IPS DF 6.9 (cell line): ENCODE measurements at places on chromosomes 4 and X.
A peak's percentile ranks its signal among the peaks of the same experiment; 100 is the strongest.

DNA sequence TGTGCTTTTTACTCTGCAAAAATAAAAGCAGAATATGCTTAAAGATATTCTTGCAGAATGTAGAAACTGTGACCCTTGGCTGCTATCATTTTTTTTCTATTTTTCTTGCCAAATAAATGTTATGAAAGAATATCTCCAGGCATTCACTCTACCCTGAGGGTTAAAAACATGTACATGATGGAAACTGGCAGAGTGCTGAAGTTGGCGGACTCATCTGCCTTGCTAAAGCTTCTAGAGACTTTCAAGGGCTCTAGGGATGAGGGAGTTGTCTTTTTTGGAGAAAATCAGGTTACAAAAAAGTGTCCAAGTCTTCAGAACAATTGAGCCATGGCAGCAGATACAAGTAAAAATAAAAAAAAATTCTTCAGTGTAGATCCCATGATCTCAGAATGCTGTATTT is 40.5 kb upstream of the NRK start:
- no peak for DNase-seq

DNA sequence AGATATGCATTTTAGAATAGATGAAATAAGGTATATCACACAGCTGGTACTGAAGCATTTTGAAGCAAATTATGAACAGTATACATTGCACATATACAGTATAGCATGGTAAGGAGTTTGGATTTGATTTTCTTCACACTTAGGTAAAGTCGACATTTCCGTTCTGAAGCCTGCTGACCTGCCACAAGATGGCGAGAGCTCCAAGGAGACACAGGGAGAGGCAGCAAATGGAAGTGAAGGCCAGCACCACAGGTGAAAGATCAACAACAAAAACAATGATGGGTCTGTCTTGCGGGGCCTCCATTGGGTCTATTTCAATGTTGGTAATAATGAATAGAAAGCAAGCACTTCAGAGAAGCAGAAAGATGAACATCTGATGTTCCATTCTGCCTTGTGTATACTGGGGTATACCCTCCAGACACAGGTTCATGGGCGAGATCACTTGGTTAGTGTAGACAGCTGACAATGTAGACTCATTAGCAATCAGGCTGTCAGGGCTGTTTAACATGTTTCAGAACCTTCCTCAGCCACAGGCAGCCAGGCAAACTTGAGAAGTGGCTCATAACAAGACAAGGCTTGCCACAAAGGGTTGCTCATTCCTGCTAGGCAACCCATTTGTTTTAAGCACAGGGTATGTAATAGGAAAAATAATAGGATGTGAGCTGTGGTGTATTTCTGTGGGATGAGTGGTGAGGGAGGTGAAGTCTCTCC is 21.4 kb upstream of the NOX1 start:
- peak; percentile 11 for DNase-seq

DNA sequence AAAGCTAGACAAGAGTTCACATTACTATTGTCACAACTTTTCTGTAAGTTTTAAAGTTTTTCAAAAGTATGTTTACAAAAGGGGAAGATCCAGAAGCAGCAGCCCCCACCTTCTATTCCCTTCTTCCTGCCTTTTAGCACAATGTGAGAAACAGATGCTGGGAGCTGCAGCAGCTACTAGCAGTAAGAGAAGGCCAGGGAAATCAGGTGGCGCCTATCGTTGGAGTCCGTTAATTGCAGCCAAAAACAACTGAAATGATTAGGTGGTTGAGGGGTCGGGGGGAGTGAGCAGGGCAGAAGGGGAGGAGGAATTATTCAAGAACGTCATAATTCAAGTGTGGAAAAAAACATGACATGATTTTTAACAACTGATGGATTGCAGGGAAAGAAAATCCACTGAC is 27.4 kb downstream of the FRYL start:
- DNase-seq: no peak

DNA sequence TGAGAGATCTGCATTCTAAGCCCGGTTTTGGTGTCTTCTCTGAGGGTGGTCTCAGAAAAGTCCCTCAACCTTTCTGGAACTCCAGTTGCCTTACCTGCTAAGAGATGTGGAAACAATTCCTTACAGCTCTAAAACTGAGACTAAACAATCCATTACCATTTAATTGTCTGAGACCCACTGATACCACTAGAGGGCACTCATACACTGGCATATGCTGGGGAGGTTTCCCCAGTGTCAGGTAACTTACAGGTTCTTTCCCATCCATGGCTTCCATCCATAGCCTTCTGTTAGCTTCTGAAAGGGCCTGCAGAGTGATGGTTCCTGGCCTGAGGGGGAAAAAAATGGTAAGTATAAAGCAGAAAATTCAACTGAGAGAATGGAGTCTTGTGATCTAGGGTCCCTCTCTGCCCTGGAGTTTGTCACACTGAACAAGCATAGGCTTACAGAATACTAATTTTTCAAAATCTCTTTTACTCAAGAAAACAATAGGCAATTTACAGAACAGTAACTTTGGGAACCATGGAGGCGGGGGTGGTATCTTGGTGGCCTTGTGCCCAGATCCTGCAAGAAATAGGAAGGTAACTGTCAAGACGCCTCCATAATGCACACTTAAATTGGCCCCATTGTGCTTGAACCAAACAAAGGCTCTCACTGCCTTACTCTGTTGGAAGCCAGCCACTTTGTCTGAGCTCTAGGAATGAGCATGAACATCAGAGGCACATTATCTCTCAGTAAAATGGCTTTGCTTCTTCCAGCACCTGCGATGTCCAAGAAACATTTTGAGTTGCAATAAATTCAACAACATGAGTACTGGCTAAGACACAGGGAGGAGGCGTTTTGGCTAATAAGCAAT is 236.1 kb downstream of the OPHN1 start:
- DNase-seq: peak; percentile 13

GRCh38 chr4:38189445-38189844 is 229.2 kb downstream of the PTTG2 start:
- no peak for DNase-seq

- DNase-seq: peak; percentile 78
Observed at GRCh38 chr4:184474263-184475095, at the start of gene IRF2. Gene IRF2, minus strand, starts transcription at chr4:184474550. Its CDS starts 45,486 bp downstream, at chr4:184429064.

- DNase-seq: no peak
Observed at GRCh38 chrX:152843852-152844251, 13.0 kb downstream of the NSDHL start.

DNA sequence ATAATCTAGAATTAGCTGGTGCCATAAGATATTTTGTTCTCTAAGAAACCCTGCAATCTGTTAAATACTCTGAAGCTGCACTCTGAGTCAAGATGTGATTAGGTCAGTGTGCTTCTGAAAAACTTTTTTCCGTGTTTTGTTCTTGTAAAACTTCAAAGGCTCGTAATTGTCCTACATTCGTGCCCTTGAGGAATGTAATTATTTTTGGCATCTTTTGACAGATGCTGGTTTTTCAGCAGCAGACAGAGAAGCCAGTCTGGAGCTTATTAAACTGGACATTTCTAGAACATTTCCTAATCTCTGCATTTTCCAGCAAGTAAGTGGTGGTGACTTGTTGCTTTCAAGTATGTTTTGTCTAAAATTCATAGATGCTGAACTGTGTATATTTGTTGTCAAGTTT is 36.8 kb upstream of the TADA2B start:
- DNase-seq: no peak

GRCh38 chr4:149801416-149801815 is 14.2 kb downstream of the IQCM start:
- no peak for DNase-seq

- no peak for DNase-seq
Observed at GRCh38 chr4:30952526-30953219, 232.5 kb downstream of the PCDH7 start.

- DNase-seq: no peak
Observed at GRCh38 chr4:140688711-140689598, 67.2 kb downstream of the TBC1D9 start.

- DNase-seq: no peak
Observed at GRCh38 chrX:104098151-104098808, 14.0 kb upstream of the ZCCHC18 start.

DNA sequence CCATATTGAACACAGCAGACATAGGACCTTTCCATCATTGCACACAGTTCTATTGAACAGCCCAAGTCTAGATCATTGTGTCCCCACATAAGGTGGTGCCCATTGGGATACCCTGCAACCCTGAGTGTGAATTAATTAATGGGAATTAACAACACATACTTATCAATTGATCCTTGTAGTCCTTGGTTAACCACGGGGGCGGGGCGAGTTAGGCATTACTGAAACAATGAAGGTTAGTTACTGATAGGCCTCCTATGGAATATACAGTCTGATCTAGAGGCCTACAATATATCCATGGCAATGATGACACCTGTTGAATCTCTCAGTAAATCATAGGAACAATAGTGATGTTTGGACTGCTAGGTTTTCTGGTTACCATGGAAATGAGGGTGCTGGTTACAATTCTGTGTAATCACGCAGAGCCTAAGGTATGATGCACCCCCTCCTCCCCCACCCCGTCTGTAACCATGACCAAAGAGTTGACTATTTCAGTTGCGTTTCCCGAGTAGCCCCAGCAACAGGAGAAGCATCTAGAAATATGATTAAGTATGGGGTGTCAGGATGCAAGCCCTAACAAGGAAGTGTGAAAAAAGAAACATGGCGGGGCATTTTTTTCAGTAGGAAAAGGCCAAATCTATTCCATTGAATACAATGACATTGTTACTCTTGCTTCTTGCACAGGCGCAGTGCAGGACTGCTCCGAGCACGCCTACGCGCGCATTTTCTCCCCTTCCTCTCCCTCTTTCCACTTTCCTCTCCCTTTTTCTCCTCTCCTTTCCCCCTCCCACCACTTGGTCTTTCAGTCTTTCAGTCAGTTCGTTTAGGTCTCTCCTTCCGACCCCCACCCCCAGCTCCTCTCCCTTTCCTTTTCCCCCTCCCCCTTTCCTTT is 677 bp upstream of the NONO start:
- DNase-seq: no peak

GRCh38 chr4:150679765-150680343 is 97.9 kb downstream of the MAB21L2 start:
- no peak for DNase-seq

DNA sequence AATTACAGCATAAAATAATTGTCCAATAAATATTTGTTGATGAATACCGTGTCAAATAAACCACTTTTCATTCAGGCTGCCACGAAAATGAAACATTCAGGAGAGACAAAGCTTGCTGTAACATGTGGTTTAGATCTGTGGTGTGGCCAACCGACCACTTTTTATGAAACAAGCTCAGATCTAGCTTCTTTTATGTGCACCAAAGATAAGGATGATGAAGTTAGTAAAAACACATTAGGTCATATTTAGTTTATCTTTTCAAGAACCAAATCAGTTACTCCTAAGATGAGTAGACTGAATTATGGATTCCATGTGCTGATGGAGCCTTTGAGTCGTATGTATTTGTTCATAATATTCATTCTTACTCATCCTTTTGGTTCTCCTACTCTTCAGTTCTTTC is 35.8 kb downstream of the STOX2 start:
- no peak for DNase-seq

DNA sequence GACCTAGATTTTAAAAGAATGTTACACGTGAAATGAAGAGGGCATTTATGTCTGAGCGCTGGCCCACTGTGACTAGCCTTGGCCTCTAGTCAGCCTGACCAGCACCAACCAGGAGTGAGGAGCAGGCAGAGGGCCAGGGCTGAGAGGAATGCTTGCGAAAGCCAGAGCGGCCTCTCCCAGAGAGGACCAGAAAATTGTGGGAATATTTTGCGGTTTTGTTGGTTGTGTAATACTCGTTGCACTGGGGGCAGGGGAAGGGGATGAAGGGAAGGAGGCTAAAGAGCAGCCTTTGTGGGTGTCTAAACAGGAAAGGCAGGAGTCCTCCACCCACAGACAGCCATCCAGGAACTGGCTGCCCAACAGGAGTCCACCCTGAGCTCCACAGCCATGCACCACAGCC is 3.8 kb downstream of the GABRE start:
- DNase-seq: no peak

DNA sequence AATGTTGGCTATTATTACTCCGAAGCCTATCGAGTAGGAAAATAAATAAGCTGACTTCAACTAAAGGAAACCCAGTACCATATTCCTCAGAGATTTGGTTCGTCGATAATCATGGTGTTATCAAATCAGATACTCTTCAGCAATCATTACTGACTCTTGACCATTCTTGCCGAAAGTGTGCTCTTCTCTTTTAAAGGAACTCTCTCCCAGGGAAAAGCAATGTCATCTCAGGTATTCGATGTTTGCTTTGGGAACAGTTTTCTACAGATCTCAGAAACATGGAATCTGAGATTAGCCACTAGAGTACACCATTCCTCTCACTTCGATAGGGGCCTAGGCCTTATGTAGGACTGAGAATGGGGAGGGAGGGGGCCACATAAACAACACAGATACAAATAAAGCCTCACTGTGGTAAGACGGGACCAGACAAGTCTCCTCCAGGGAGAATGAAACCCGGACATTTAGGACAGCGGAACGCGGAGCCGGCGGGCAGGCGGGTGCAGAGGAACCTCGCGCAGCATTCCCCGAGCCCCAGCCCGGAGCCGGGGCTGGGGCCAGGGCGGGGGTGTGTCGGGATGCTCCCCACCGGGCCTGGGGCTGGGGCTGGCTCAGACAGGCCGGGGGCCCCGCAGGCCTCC is 581 bp downstream of the DNAJB14 start:
- DNase-seq: no peak

GRCh38 chrX:124938715-124939114 is 381.0 kb upstream of the TEX13C start:
- no peak for DNase-seq

GRCh38 chrX:19649226-19649995 is 134.1 kb upstream of the MAP3K15 start:
- DNase-seq: no peak

GRCh38 chr4:10504570-10505179 is 47.4 kb upstream of the ZNF518B start:
- no peak for DNase-seq

GRCh38 chr4:52234561-52235440 is 183.7 kb downstream of the SPATA18 start:
- peak; percentile 1 for DNase-seq

DNA sequence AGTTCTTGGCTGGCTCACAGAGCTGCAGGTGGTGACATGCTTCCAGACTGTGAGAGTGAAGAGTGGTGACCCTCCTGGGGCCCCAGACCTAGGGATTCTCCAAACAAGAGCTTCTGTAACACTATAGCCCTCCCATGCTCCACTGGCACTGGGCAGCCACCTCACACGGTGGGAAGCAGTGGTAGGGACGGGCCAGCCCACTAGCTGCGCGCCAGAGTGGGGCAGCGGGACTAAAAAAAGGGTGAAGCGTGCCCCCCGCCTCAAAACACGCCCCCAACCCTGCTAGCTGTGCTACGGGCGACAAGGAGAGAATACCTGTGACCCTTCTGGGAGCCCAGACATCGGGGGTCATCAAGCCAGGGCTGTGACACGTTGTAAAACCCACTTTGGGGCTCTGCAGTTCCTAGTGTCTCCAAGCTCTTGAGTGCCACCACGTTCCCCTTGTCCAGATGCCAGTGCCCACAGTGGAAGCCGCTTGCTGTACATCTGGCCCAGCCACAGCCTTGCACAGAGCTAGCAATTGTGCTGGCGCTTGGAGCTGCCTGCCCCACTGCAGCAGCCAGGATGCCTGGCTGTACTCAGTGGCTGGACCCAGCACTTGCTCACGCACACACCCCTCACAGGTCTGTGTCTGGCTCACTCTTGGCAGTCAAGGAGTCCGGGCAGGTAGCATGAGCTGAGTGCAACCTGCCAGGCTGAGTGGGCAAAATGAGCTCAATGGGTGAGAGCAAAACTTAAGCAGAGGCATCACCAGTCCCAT is 100.0 kb downstream of the DCAF12L2 start:
- no peak for DNase-seq

GRCh38 chr4:118268780-118269179 is 84.0 kb downstream of the PRSS12 start:
- DNase-seq: no peak

- DNase-seq: no peak
Observed at GRCh38 chr4:156799121-156799589, 172.4 kb downstream of the PDGFC start.

GRCh38 chrX:110665223-110666002 is 130.2 kb downstream of the CHRDL1 start:
- no peak for DNase-seq
